ENCODE measurements at places on chromosomes 2 and 18. TPM values are rescaled to one million over a fixed set of nuclear protein-coding genes. Genes with fewer than 3 reads are reported as not detected.

GRCh38 chr2:101658387-101658786, 39.1 kb upstream of the MAP4K4 start:
- DNase-seq = no peak

- DNase-seq = no peak
These were observed 78.9 kb downstream of the UXS1 start for GRCh38 chr2:106115250-106115649.

DNA sequence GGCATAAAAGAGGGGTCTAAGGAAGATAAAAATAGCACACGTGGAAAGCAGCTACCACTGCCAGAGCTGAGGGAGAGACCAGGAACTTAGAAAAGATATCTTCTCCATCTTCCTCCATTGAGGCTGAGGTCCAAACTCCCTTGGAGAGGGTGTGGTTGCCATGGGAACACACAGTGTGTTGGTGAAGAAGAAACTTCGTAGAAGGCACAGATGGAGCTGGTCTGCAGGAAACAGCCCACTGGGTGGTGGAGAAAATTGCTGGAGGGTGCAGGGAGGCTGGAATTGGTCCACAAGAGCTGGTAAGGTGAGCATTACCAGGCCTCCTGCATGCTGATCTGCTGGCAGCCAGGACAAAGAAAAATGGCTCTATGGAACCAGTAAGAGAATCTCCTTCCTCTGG, 191.0 kb downstream of the HRH4 start:
- no peak for DNase-seq

- no peak for DNase-seq
These were observed 2.0 kb upstream of the CHRND start for GRCh38 chr2:232523682-232524597.

DNA sequence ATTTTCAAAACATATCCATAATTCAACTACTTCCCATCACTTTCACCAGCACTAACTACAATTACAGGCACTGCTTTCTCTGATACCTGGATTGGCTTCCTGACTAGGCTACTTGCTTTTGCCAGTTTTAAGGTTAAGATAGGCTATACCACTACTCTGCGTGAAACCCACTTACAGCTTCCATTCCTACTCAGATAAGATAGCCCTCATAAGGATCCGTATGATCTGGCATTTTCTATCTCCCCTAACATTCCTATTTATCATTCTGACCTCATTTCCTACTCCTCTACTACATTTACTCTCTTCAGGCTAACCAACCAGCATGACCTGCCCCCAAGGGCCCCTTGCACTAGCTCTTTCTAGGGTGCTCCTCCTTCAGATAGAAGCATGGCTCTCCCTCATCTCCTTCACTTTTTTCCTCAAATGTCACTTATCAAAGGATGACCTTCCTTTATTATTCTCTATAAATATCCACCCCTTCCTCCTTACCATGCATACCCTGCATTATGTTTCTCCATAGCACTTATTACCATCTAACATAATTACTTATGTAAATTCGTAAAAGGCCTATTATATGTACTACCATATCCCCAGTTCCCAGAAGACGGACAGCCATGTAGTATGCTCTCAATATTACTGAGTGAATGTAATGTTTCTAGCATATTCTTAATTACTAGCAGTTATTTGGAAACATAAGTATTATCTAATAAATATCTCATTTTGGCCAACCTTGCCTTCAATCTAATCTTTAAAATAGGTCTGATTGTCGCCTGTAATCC, 4.4 kb downstream of the TIA1 start:
- DNase-seq = no peak

IL36RN gene
- total RNA-seq = not detected

DNA sequence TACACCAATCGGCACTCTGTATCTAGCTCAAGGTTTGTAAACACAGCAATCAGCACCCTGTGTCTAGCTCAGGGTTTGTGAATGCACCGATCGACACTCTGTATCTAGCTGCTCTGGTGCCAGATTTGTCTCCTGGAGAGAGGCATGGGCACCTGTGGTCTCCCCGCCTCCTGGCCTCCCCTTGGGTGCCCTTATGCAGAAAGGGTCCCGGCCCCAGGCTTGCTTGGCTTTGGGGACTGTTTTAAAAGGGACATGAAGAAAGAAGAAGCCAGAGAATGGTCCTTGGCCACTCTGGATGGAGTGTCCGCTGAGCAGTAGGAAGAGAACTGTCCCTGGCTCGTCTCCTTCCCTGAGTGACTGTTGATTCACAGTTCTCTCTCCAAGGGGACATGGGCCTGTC, 11.5 kb upstream of the ALPP start:
- peak; percentile 24 for DNase-seq

DCDC2C gene
- not detected for total RNA-seq

DNA sequence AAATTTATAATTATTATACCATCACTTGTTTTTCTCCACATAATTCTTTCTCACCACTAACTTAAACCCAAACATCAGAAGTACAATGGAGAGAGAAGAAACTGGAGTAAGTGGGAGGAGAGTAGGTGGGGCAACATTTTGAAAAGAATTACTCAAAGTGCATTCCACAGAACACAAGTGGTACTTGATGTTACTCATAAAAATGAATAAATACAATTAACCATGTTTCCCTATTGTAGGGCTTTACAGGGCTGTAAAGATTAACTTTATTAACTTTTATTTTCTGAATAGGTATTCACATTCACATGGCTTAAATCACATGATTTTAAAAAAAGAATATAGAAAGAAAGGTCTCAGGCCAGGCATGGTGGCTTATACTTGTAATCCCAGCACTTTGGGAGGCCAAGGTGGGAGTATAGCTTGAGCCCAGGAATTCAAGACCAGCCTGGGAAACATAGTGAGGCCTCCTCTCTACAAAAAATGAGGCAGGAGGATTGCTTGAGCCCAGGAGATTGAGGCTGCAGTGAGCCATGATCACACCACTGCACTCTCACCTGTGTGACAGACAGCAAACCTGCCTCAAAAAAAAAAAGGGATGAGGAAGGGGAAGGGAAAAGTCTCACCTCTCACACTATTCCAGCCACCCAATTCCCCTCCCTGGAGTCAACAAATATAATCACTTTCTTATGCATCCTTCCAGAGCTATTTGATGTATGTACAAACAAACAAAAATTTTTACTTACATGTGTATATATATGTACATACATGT, 47.1 kb downstream of the KCNG3 start:
- DNase-seq = no peak

GRCh38 chr2:28583899-28584553, 88.2 kb downstream of the PLB1 start:
- peak; percentile 93 for DNase-seq

DNA sequence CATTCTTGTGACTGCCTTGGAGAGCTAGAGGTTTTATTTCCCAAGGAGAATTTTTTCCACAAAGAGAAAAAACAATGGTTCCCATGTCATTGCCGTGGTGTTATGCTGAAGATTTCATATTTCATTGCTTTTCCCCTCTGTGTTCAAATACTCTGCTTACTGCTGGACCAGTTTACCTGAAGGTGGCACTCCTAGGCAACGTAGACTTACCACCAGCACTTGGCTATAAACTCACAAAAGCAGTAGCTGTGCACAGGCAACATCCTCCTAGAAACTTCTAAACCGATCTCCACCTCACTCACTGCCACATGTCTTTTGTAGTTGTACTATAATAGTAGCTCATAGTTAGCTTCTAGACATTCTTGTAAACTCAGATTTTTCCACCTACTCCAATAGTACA, 1319.7 kb upstream of the CRIM1 start:
- DNase-seq = no peak

DNA sequence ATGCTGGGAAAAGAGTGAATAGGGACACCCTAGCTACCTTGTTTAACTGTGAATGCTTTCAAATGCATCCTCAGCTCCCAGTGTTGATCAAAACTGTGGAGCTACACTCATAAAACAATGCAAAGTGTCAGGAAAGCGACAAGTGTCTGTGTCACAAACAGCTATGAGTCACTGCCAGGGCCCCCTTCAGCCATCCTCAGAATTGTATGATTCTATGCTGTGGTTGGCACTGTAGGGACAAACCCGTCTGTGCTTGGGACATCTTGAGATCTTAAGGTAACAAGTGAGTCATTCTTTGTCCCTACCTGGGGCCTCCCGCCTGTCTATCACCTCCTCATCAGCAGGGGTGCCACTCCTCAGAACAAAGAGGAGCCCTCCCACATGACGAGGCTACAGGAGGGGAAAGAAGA, 42.4 kb downstream of the KLF7 start:
- no peak for DNase-seq

GRCh38 chr2:48175254-48175653, 269.0 kb upstream of the FBXO11 start:
- DNase-seq = no peak
